Lung microvascular endothelial cell (primary cell): ENCODE measurements at places on chromosomes 13 and 19. TPM values are rescaled to one million over a fixed set of nuclear protein-coding genes. Genes with fewer than 3 reads are reported as not detected.

Gene PNPLA6
- 59.9 and 88.3 TPM in 2 replicates for total RNA-seq

Gene KASH5
- not detected in 2 replicates for total RNA-seq

Gene ZNF460
- 27.9 and 63.1 TPM in 2 replicates for total RNA-seq

Gene ZNF101
- total RNA-seq, result 8.3 and 10.1 TPM in 2 replicates

Gene OR7C1
- total RNA-seq, result not detected in 2 replicates

Gene FSTL3
- total RNA-seq, result 5.0 and 5.2 TPM in 2 replicates

Gene RASIP1
- total RNA-seq, result 51.4 and 74.0 TPM in 2 replicates

- no peak for DNase-seq
Measured at GRCh38 chr19:2517881-2518601, 42.1 kb downstream of the GADD45B start.

DNA sequence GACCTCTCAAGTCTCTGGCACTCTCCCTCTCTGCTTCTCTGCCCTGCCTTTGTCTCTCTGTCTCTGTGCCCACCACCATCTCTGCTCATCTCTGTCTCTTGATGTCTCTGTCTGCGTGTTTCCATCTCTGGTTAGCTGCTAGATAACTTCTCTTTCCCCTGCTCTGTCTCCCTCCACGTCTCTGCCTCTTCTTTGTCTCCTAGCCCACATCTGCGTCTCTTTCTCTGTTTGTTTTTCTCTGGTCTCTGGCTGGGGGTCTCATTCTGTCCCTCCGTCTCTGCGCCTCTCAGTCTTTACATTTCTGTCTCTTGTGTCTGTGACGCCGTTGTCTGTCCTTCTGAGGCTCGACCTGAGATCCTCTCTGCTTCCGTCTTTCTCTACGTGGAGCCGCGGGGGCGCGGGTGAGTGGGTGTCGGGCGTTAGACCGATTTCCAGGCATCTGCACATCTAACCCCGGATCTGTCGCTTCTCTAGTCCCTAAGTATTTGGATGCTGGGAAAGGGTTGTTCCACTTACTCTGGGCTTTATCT, 386 bp downstream of the GIPR start:
- no peak for DNase-seq

DNA sequence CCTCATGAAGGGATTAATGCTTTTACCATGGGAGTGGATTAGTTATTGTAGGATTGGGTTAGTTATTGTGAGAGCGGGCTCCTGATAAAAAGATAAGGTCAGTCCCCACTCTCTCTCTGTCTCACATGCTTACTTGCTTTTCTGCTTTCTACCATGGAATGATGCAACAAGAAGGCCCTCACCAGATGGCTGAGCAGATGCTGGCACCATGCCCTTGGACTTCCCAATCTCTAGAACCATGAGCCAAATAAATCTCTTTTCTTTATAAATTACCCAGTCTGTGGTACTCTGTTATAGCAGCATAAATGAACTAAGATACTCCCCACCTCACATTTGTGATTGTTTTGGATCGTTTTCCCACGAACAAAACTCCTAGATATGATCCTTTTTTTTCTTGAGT, 353.8 kb downstream of the DNAJC15 start:
- no peak for DNase-seq

- no peak for DNase-seq
Measured at GRCh38 chr19:17337675-17338432, 501 bp downstream of the GTPBP3 start.

GRCh38 chr13:21948769-21949474, 278.0 kb downstream of the FGF9 start:
- DNase-seq, result no peak

DNA sequence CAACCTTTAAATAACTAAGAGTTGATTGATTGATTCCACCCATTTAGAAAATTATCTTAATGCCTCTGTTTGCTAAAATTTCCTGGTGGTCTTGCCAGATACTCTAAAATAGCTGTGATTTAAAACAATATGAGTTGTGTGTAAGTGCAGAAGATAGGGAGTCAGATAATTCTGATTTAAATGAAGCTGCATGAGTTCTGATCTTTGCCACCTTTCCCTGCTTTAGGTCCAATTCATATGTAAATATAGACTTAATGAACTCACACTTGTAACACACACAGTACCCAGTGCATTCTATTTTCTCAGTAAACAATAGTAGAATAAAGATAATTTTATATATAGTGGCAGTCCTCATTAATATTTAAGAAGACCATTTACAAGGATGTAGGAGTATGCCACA, 981.8 kb downstream of the SLITRK1 start:
- no peak for DNase-seq

DNA sequence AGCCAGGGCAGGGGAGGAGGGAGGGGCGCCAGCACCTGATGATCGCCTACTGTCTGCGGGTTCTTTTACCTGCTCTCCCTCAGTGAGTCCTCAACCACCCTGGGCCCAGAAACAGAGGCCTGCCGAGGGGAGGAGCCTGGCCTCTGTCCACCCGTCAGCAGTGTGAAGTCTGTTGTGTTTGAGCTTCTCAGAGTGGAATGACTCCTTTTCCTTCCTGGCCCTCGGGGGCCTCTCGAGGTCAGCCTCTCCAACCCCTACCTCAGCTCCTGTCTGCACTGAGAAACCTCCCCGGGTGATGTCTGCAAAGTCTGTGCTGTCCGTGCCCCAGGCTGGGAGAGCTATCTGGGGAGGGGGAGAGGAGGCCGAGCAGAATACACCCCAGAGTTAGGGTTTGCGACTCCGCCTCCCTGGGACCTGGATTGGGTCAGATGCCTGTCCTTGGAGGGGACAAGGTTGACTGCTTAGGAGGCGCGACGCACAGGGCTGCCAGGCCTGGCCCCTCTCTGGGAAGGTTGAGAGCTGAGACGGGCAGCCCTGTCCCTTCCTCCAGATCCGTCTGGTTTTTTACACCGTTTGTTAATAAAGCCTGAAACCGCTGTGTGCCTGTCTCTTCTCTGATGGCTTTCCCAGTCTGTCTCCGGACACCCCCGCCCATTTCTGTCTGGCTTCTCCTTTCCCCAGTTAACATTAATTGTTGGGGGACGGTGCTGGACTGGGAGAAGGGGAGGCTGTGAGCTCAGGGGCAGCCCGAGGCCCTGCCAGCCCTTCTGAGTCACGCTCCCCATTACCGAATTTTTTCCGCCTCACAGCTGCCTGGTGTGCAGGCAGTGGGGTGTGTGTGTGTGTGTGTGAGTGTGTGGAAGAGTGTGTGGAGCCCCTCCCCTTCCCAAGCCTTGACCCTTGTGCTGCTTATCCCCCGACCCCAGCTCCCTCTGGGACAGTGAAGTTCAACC, 989 bp upstream of the SSC5D start:
- peak; percentile 91 for DNase-seq

DNA sequence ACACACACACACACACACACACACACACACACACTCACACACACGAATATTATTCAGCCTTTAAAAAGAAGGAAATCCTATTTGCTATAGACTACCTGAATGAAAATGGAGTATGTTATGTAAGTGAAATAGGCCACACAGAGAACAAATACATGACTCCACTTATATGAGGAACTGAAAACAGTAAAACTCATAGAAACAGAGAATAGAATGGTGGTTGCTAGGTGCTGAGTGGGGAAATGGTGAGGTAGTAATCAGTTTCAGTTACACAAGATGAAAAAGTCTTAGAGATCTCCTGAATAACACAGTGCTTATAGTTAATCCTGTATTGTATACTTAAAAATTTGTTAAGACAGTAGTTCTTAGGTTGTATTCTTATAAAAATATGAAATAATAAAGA, 8.2 kb downstream of the ZNF677 start:
- no peak for DNase-seq

- no peak for DNase-seq
Measured at GRCh38 chr19:12891553-12892021, 627 bp downstream of the GCDH start.

DNA sequence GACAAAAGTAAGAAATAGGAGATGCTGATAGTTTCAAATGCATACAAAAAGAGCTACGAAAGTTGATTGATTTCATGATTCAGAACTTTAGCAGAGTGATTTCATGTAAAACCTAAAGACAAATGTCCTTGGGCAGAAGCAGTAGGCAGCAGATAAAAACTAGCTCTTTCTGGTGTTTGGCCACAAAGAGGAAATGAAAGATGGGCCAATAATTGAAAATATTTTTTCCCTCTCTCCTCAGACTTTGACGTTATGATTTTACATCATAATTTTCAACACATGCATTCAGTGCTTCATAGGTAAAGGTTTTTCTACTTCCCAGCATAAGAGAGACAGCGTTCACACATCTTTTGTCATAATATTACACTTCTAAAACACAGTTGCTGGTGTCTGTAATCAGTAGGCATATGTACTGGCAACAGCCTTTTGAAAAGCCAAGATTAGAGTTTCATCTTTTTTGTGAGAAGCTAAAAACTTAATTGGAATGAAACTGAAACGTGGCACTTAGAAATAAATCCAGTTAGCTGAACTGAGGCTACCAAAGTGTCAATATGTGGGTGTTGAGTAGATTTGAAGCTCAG, 9.3 kb downstream of the SCEL start:
- no peak for DNase-seq

DNA sequence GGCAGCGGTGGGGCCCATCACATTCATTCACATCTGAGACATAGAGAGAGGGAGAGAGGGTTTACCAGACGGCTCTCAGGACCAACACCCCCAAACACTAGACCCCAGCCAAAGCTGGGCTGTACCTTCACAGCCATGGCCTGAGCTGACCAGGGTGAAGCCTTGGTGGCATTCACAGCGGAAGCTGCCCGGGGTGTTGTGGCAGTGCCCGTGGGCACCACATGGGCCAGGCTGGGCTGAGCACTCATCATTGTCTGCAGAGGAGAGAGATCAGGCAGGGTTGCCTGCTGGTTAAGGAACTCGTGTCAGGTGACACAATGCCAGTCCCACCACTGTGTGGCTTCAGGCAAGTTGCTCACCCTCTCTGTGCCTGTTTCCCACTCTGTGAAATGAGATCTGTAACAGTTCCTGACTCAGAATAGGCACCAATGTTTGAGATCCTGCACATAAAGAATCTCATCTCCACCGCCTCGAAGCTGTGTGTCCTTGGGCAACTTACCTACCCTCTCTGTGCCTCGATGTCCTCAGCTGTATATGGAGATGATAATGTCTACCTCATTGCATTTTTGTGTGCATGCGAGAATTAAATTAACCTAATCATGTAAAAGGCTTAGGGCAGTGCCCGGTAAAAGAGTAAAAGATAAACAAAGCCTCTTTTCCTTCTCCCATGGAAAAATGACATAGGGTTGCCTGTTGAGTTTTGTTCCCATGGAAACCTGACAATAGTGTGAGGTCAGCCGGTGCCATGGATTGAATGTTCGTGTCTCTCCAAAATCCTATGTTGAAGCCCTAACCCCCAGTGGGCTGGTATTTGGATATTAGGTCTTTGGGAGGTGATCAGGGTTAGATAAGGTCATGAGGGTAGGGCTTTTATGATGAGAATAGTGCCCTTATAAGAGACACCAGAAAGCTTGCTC, 22.9 kb downstream of the CCL25 start:
- DNase-seq, result no peak

DNA sequence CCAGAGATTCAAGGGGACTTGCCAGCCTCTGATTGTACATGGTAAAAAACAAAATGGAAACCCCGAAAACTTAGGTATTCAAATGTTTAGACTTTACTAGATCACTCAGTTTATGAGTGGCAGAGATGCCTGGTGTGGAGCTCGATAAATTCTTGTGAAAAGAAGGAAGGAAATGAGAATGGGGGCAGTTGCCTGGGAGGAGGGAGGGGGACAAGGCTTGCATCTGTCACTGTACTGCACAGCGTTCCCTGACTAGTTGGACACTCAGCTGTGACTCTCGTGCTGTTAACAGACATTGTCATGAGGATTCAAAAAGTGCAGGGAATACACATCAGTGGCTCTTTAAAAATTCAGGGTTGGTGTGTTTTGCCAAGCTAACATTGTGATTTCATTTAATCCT, 232.9 kb downstream of the ZIC5 start:
- no peak for DNase-seq

DNA sequence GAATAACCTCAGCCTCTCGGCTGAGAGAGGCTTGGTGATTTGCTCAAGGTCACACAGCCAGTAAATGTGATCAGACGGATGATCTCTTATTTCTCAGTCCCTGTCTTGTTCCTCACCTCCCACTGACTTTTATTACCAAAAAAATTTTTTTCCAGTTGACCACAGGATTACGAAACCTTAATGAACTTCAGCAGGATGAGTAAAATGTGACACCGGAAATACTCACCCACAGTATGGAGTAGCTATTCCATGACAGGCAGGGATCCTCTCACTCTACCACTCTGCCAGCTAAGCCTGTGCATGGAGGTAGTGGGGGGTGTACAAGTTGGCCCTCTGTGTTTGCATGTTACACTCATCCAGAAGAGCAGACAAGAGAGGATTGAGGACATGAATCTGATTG, 916.4 kb downstream of the UQCRFS1 start:
- no peak for DNase-seq

- DNase-seq, result peak; percentile 68
Measured at GRCh38 chr19:2426611-2427428, 566 bp downstream of the TIMM13 start.

DNA sequence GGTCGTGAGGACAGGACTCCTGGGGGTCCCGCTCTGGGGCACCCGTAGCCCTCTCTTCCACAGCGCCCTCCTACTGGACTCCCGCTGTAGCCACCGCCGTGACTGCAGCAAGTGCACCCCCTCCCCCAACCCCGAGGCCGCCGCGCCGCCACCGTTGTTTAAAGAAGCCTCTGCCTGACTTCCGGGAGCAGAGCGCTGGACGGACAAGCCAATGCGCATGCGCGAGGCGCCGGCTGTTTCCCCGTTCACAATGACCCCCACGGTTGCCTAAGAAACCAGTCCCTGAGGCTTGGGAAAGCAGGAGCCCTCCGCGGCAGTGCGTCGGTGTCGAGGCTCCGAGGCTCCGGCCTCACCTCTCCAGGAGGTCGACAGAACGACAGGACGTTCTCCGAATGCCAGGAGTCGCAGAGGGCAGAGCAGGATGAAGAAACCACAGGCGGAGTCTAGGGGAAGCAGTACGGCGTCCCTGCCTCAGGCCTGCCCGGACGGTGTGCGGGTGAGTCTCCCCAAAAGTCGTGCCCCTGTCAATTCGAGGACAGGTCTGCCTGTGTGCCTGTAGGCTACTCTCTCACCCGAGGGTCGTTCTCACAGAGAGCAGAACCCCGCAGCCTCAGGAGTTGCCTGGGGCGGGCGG, 70.5 kb upstream of the ZNF420 start:
- DNase-seq, result peak; percentile 40

GRCh38 chr13:114288157-114288591, 6.8 kb downstream of the UPF3A start:
- no peak for DNase-seq

DNA sequence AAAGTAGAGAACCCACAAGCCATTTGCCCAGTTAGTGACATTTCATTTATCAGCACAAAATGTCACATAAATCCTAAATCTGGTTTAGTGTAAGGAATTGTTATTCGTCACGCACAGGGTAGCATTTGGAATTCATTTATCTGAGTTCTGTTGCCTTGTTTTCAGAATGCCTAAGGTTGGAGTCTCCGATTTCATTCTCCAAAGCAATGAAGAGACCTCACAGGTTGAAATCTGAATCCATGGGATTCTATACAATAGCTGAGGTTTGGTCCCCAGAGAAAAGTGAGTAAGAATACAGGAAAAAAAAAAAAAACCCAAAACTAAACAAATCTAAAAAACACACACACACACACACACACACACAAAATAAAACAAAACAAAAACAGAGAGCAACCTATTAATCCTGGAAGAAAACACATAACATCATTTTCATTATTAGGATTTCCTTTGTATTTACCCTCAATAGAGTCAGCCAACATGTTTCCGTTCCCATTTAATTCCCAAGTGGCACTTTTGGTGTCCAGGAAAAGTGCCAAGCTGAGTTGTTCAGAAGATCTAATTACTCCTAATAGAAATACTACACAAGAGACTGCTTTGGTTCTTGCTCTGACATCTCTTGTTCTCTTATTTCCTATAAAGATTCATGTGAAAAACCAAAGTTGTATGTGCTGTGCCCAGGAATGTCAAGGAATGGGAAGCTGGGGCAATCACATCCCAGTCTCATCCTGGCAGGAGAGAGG, 36.2 kb upstream of the LRCH1 start:
- DNase-seq, result no peak
